ENCODE measurements at places on chromosomes 4 and X. TPM values are rescaled to one million over a fixed set of nuclear protein-coding genes. Genes with fewer than 3 reads are reported as not detected.
A peak's percentile ranks its signal among the peaks of the same experiment; 100 is the strongest.

DNA sequence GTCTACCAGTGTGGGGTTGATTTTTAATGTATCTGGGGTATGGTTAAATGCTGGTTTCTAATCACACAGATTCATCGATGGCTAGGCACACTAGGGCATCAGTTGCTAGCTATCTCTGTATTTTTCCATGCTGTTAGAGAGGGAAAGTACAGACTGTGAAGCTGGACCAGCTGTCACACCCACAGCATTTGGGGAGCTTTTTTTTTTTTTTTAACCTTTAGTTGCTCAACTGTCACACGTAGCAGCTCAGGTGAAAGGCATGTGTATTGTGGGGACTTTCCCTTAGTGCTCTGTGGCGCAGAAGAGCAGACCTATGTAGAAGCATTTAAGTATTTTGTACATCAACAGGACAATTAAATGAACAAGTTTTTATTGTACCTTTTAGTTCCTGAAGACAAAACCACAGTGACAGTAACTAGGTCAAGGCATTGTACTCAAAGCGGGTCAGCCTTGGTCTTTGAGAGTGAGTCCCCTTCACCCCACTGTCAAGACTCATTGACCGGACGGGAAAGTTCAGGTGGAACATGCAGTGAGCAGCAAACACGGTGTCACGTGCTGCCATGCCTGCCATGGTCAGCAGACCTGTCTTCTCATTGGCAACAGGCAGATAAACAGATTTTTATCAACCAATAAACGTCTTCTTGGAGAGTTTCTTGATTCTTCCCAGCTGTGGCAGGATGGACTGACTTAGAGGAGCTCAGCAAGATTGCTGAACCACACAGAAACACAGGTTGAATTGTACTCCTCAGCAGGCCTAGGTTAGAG is 65.3 kb downstream of the CASP3 start:
- DNase-seq, result no peak

- no peak for DNase-seq
Observed at GRCh38 chr4:19158107-19158809, 1093.4 kb upstream of the SLIT2 start.

DNA sequence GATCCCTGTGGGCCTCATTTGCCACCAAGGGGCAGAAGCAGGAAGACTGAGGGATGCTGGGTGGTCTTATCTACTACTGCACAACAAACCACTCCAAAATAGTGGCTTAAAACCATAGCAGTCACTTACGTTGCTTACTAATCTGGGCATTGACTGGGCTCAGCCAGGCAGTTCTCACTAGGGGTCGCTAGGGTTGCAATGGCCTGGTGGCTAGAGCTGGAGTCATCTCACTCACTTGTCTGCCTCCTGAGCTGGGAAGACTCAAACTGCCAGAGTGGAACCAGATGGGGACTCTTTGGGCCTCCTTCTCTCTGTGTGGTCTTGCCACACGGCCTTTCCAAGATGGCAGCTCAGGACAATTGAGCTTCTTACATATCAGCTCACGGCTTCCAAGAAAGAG is 216.3 kb upstream of the BCOR start:
- DNase-seq, result no peak

GRCh38 chrX:107204068-107204605 is 2.1 kb downstream of the NUP62CL start:
- no peak for DNase-seq

MSANTD1 gene
- 1.0 TPM for total RNA-seq

GRCh38 chr4:55634417-55635128 is 1.5 kb downstream of the NMU start:
- no peak for DNase-seq

PRDM8 gene
- total RNA-seq, result 4.8 TPM

- DNase-seq, result no peak
Observed at GRCh38 chrX:42673301-42673810, 104.6 kb downstream of the PPP1R2C start.

- no peak for DNase-seq
Observed at GRCh38 chr4:26609391-26609790, 25.5 kb downstream of the TBC1D19 start.

DNA sequence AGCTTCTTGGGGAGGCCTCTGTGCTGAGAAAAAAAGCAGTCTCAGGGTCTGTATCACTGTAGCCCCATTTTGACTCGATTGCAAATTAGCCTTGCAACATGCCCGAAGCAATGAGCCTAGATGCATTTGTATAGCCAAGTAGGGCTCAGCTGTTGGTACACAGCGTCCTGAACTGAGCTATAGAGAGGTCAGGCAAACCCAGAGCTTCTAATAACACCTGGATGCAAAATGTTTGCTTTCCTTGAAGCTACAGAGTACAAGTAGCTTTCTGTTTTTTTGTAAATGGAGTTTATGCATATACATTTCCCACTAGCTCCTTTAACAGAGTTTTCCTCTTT is 87.8 kb downstream of the PLAC1 start:
- no peak for DNase-seq

NAP1L3 gene
- total RNA-seq, result 11.0 TPM

NHSL2 gene
- 1.2 TPM for total RNA-seq

GRCh38 chrX:19121898-19122640 is at the start of gene ADGRG2:
Gene ADGRG2 (minus strand): TSS chrX:19122468. CDS start chrX:19068834, 53,634 bp downstream.
- DNase-seq, result peak; percentile 19

DNA sequence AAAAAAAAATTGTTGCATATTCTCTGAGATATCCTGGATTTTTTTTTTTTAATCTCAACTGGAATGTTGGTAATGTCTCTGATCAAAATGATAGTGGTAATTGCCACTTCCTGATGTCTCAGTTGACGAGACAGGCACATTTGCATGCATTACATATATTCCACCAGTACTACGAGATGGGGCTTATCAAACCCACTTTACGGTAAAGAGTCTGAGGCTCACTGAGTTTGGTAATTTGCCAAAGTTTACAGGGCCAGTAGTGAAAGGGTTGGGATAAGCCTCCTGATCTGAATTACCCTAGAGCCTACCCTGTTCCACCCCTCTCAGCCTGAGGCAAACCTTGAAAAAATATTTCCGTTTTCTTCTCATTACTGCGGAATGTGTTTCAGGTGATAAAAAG is 5.3 kb downstream of the MAGEB2 start:
- DNase-seq, result no peak

FAM156B gene
- 22.9 TPM for total RNA-seq

TMPRSS11D gene
- total RNA-seq, result not detected

DNA sequence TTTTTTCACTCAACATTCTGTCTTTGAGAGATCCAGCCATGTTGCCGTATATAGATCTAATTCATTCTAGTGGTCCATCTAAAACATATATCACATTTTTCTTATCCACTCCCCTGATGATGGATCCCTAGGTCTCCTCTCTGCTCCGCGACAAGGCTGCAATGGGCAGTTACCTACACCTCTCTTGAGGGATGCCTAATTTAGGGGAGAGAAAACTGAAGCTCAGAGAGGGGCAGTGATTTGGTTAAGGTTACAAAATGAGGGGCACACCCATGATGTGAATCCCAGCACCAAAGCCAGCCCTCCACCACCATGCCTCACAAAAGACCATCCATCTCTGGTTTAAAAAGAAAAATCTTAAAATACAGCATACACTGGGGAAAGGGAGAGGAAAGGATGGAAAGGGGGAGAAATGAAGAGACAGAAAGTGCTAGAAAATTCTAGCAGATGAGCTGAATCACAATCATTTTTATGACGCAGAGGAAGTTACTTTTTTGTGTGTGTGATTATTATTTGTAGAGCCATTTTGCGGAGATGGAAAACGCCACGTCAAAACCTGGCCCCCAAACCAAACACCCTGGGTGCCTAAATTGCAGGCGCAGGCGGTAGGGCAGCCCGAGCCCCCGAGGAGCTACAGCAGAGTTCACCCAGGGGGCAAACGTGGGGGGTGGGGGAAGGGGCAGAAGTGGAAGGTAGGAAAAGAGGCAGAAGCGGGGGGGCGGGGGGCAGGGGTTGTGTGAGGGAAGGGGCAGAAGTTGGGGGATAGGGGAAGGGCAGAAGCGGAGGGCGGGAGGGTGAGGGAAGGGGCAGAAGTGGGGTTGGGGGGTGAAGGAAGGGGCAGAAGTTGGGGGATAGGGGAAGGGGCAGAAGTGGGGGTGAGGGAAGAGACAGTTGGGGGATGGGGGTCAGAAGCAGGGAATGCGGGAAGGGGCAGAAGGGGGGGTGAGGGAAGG is 1.3 kb upstream of the TSPYL2 start:
- DNase-seq, result peak; percentile 62

DNA sequence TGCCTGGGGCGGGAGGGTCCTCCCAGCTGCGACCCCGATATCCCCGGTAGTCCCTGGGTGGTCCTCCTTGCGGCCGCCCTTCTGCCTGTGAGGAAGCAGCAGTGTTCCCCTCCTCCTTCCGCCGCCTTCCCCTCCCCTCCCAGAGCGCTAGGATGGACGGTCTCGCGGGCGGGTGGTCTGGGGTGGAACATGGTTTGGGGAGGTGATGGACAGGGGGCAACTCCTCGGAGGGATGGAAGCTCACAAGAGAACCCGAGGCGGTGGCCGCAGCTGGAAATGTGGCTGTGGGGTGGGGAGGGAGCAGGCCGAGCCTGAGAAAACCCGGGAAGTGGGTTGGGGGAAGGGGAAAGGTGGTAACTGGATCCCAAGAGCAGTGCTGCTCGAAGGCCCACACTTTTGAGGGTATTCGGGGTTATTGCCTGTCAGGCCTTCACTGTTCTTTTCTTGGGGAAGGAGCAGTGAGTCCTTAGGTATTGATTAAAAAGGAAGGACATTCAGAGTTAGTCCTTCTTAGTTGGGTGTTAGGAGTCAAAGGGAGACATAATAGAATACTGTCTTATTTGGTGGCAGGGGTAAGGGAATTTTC is 581 bp downstream of the UBE2K start:
- peak; percentile 69 for DNase-seq

DNA sequence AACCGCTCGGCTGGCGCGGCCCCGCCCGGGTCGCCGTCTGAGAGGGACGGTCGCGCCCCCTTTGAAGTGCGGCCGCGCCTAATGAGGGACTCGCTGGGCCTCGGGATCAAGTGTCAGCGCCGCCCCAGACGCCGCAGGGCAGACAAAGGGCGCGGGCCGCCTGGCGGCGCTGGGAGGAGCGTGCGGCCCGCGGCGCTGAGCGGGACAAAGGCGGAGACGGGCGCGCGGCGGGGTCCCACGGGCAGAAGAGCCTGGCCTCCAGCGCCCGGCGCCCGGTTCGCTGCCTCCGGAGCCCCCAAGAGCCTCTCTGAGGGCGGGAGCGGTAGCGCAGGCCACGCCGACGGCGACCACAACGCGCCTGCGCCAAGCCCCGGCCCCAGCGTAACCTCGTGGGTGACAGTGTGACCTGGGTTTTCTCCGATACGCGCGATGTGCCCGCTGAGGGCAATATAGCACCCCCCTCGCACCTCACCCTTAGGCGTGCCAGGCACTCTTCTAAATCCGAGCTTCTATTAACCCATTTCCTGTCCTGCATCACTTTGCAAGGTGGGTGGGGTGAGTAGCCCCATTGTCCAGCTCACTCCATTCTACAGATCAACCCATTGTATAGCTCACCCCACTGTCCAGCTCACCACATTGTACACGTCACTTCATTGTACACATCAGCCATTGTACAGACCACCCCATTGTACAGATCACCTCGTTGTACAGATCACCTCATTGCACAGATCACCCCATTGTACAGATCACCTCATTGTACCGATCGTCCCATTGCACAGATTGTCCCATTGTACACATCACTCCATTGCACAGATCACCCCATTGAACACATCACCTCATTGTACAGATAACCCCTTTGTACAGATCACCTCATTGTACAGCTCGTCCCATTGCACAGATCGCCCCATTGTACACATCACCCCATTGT is 33.7 kb upstream of the STX18 start:
- DNase-seq, result peak; percentile 38

GRCh38 chrX:56233682-56234081 is 1.5 kb downstream of the KLF8 start:
- DNase-seq, result peak; percentile 66

PABPC5 gene
- 4.8 TPM for total RNA-seq

GRCh38 chr4:1819816-1820215 is 26.7 kb downstream of the FGFR3 start:
- no peak for DNase-seq

ZDHHC15 gene
- total RNA-seq, result 4.8 TPM

GRCh38 chrX:153983321-153983801 is 10.8 kb downstream of the TMEM187 start:
- DNase-seq, result no peak

WDFY3 gene
- 77.6 TPM for total RNA-seq

GRCh38 chr4:105267280-105267679 is 120.6 kb downstream of the TET2 start:
- no peak for DNase-seq

DNA sequence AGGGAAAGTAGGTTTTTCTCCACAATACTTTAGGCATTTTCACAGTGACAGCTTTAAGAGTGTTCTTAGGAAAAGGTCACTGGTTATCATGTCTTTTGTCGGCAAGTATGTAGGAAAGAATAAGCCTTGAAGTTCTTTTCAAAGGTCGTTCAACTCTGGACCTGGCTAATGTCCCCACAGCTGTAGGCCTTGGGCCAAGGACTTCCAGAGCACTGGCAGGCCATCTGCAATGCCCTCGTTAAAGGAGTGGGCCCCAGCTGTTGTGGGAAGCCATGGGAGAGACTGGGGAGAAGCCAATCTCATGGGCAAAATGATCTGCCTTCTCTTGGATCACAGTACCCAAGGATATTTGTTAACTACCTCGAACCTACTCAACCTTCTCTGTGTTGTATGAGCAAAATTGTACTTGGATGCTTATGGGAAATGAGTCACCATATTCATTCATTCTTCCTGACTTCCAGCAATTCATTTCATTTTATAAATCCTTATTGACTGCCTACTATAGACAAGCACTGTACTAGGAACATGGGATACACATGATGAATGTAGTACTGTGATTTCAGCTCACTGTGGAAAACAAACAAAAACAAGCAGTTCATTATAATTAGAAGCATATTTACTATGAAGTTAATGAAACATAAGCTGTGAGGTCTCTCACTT is 141.1 kb upstream of the KIT start:
- DNase-seq, result no peak

Data from ovary (tissue), 10 donors.